ENCODE measurements at places on chromosomes 3 and 15.
A peak's percentile ranks its signal among the peaks of the same experiment; 100 is the strongest.

DNA sequence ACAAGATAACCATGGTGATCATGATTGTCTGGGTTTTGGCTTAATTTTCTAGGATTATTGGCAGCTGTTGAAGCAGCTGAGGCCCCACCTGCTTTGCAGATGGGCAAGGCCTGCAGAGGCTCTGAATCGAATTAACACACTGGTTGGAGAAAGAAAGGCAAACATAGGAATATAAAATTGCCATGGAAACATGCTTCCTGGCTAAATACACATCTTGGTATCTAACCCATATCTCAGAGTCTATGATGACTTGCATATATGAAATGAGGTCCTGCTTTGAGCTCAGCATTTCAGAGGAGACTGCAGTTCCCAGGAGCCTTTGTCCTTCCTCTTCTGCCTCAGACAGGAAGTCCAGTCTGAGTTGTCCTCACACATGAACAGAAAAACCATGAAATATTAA lies 24.3 kb upstream of the SV2B start:
- no peak for DNase-seq

DNA sequence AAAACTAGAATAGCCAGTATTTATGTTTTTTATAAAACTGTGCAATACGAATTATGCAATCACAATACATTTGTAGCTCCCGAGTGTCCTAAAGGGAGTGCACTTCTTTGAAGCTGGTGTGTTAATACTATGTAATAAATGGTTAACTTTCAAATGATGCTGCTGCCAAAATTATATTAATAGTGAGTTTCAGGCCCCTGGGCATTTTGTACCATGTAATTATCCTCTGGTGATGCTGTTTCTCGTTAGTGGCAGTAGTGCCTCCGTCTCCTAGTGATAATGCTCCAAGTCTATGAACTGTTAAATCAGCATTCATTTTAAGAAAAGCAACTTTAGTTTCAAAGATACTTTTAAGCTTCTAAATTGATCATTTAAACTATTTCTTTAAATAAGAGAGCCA lies 132.7 kb upstream of the BHLHE40 start:
- DNase-seq, result no peak

- DNase-seq, result no peak
These were observed 105.1 kb upstream of the SLCO2A1 start for GRCh38 chr3:134134698-134135415.

DNA sequence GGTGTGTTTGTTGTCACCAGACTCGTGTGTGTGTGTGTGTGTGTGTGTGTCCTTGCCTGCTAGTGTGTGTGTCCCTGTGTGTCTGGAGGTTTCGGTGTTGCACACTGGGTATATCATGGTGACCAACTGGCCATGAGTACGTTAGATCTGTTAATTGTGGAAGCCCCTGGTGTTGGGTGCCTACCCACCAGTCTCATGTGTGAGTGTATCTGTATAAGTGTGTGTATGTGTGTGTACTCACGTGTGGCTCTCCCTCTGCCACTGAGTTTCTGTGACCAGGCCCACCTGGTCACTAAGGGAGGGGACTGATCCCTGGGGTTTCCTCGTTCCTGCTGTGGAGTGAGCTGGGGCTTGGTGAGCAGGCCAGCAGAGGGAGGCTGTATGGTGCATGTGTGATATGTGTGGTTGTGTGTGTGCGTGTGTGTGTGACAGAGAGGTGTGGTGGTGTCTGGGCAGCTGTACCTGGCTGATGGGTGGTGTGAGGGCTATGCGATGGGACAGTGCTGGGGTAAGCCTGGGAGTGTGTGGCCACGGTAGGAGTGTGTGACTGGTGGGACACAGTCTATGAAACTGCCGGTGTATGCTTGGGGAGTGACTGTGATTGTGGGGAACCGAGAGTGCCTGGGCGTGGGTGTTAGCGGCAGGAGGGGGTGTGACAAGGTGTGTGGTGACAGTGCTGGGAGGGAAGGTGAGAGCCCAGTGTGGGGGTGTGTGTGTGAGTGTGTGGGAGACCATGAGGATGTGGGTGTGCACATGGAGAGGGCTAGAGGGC lies 1.8 kb downstream of the PRKCD start:
- no peak for DNase-seq

GRCh38 chr15:85492406-85492805 lies 112.0 kb downstream of the AKAP13 start:
- no peak for DNase-seq

DNA sequence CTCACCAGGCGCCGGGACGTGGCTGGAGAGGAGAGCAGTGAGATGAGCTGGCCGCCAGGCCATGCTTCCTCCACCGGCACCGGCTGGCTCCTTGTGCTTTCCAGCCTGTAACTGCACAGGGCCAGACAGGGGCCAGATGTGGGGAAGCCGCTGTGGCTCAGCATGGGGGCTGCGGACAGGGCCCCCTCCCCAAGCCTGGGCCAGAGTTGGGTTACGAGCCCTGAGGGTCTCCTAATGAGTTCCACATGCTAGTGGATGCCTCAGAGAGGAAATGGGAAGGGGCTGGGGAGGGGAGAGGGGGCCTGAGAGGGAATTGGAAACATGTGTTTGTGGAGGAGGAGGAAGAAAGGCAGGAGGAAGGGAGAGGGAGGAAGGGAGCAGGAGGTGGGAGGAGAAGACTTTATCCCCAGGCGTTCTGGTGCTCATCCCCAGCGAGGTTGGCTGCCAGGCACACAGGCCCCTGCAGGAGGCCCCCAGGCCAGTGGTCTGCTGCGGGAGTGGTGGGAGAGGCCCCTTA lies 11.7 kb upstream of the DUSP7 start:
- no peak for DNase-seq

GRCh38 chr15:29969562-29970401 lies 113.0 kb upstream of the GOLGA8J start:
- DNase-seq, result no peak

DNA sequence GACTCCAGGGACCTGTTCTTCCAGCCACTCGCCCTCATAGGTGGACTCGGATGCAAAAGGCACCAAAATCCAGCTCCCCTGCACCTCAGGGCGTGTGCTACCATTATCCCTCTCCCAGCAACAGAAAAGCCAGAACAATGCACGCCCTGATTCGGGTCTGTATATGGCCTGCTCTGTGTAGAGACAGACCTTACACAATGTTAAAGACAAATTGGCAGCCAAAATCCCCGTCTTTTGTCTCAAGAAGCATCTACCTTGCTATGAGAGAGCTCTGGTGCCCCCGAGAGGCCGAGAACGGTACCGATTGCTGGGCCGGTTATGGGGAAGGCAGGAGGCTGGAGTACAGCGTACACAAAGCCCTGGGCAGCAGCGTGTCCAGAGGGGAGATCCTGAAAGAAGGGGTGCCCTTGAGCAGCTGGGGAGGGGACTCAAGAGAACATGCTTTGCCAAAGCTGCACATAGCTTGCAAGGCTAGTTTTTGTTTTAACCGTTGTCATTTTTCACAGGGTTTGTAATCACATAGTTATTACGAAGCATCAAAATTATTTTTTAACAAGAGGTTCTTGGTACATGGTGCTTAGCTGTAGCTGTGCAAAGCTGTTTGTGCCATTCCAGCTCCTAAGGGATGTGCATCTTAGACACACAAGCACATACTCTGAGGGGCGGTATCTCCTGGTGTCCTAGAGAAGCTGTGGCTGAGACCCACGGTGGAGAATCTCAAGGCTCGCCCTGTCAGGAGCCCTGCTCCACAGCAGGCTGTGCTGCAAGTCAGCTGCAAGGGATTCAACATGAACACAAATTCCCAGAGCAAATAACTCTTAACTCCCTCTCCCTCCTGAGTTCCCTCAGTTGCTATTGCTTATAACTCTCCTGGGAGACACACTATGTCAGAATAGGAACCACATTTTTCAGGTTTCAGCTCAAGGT lies 461.5 kb upstream of the PPP2R3A start:
- peak; percentile 34 for DNase-seq

- DNase-seq, result no peak
These were observed 62.1 kb downstream of the PDCD6IP start for GRCh38 chr3:33860373-33861050.

GRCh38 chr3:54046641-54047214 lies 75.6 kb upstream of the CACNA2D3 start:
- no peak for DNase-seq

- peak; percentile 30 for DNase-seq
These were observed 256.0 kb upstream of the STAC start for GRCh38 chr3:36124118-36124796.

DNA sequence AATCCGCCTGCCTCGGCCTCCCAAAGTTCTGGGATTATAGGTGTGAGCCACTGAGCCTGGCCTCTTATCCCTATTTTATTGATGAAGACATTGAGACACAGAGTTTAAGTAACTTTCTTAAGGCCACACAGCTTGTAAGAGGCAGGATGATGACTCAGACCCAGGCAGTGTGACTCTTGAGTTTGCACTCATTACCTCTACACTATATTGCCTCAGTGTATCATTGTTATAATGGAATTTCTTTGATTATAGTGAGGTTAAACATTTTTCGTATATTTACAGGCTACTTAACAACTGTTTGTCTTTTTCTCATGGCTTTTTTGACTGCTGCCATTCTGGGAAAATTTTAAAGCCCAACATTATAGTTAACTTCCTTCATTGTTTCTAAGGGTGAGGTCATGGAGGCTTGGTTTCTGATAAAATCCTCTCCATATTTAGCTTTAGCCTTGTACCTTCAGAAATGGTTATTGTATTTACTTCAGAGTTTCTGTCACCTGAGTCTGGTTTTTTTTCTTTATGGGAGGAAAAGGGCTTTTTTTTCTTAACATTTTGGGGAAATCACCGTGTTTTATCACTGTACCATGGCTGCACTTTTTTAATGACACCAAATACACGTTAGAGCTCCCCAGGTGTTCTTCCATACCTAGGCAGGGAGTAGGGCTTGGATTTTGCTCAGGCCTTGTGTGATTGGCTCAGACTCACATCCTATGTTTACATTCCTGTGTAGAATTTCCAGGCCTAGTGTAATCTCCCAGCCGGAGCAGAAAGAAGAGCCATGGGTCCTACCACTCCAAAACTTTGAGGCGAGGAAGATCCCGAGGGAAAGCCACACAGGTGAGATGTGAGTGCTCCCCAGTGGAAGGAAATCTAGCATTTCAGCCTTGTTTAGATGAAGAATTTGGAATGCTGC lies 6.3 kb downstream of the ZNF774 start:
- DNase-seq, result no peak

DNA sequence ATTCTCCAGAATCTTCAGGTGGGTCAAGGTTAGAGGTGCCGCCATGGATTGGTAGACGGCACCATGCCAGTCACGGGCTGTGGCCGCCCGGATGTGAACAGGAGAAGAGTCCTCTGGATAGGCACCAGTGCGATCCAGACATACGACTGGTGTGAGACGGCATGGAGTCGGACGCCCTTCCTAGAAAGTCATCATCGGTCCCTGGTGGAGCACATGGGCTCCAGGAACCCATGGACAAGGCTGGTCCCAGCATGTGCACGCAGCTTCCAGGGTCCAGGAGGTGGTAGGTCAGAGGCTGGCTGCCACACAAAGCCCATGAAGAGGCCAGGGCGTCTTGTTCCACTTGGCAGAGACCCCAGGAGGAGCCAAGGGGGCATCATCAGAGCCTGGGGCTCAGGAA lies 276.1 kb upstream of the LRRC3B start:
- DNase-seq, result no peak

DNA sequence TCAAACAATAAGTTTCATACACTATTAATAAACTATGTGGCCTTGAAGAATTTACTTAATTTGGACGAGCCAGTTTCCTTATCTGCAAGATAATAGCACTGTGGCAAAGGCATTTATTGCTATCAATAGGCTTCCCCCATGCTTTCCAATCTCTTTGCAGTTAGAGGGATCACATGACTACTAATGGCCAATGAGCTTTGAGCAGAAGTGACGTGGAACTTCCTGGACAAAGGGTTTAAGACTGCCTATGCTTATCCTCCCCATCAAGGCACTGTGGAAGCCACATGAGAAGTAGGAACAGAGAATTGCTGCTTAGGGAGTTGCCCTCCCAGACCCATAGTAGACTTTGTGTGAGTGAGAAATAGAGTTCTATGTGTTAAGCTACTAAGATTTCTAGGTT lies 16.7 kb upstream of the ZMAT3 start:
- DNase-seq, result no peak

GRCh38 chr15:87522997-87523396 lies 733.5 kb downstream of the NTRK3 start:
- DNase-seq, result no peak

GRCh38 chr3:13019243-13020095 lies 53.8 kb downstream of the IQSEC1 start:
- DNase-seq, result peak; percentile 37

- no peak for DNase-seq
These were observed 68.3 kb upstream of the COL8A1 start for GRCh38 chr3:99570061-99570460.

DNA sequence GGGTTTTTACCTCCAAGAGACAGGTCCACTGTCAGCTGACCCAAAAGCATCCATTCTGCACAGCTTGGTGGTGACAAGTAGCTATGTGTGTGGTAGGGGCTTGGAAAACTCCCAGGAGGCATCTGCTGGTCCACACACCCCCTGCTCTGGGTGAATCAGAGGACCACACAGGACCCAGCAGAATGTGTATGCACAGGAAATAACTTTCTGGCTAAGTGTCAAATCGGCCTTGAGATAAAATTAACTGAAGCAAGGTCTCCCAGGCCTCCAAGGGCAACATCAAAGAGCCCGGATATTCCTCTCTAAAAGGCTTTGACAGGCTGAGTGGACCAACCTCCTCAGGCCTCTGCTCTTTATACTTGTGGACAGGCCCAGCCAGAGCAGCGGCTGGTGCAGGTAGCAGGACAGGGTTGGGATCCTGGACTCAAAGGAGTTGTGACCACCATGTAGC lies 66.5 kb downstream of the CTNNB1 start:
- DNase-seq, result peak; percentile 85

- no peak for DNase-seq
These were observed 80.7 kb downstream of the PPARG start for GRCh38 chr3:12369598-12369997.

DNA sequence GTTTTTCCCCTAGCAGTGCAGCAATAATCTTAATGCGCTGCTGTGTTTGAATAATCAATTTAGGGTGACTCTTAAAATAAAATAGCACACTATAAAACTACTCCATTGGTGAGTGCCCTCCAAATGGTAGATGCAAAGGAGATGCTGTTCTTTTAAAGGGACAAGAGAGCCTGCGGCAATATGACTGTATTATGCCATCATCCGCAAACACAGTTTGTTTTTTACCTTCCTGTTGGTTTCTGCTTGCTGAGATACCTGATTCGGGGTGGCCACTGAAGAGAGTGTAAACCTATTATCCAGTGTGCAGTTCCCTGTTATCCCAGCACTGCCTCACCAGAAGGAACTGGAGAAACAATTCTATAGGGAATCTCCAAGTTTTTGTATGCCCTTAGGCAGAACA lies 523.1 kb upstream of the TGFBR2 start:
- no peak for DNase-seq

- DNase-seq, result no peak
These were observed 46.2 kb downstream of the SLC25A26 start for GRCh38 chr3:66267031-66267430.

- no peak for DNase-seq
These were observed 18.7 kb upstream of the PLXNA1 start for GRCh38 chr3:126964261-126964660.

DNA sequence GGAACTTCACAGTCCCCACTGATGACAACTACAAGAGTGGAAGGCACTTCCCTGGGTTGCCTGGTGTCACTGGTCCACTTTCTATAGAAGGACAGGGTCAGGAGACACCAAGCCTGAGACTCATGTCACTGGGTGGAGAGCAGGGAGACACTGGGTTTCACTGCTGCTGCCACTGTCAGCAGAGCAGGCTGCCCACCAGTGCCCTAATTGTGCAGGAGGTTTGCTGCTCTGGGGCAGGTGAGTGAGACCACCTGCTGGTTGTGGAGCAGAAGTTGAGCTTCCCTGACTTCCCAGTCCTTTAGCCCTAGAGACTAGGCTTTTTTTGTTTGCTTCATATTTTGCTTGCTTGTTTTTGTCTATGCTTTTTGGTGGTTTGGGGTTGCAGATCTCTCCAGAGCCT lies 528.4 kb upstream of the RGMA start:
- peak; percentile 16 for DNase-seq

- DNase-seq, result no peak
These were observed 659.4 kb upstream of the ADAMTS9 start for GRCh38 chr3:65347166-65347565.

All from SW480 (cell line).